ENCODE measurements at places on chromosomes 7 and 10. TPM values are rescaled to one million over a fixed set of nuclear protein-coding genes. Genes with fewer than 3 reads are reported as not detected.

DNA sequence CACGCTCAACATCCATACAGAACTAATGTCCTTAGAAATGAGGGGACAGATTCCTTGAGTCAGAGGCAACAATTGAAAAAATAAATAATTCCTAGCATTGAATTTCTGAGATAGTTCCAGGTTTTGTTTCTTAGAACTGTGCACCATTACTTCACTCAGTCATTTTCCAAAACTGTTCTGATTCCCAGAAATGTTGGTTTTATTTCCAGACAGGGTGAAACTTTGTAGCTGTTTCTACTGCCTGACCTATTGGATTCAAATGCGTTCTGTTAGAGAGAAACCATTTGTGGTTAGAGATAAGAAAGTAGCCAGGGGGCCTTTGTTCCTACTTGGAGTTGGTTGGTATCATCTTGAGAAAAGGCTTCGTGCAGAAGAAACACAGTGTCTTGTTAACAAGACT, 8.1 kb upstream of the DEPP1 start:
- peaks cover 14% of the 10 kb centered on the region for H3K27me3 ChIP-seq
- H3K4me3 ChIP-seq: no peak overlapping the region
- no peak overlapping the region for H3K27ac ChIP-seq
- no peaks in the 10 kb centered on the region for H3K36me3 ChIP-seq
- DNase-seq: no peak

DNA sequence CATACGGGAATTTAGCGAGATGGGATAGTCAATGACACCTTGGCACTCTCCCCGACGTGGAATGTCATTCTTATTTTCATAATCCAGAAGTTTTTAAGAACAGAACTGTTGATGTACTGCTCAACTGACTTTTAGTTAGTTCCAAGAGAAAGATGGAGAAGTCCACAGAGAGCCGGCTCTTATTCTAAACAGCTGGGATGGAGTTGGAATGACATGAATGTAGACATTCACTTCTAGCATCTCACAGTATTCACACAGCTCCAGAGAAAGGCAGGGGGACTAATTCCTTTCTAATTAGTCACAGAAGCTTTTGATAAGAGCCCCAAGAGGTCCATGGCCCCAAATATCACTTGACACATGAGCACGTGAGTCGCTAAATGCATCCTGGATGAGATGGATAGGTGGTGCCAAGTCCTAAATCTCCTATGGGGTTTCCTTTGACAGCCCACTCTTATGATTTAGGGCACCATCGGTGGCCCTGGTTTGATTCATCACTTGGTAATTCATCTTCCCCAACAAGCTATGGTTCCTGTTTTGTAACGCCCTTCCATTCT, 420.3 kb upstream of the AUTS2 start:
- DNase-seq: no peak
- no peak overlapping the region for H3K4me3 ChIP-seq
- H3K4me1 ChIP-seq: peaks cover 24% of the 10 kb centered on the region
- H3K36me3 ChIP-seq: no peaks in the 10 kb centered on the region
- H3K27me3 ChIP-seq: peaks cover 16% of the 10 kb centered on the region
- H3K27ac ChIP-seq: no peak overlapping the region

Gene TMEM176A
- polyA plus RNA-seq: 1.9 TPM

Gene GJD4
- not detected for polyA plus RNA-seq

- no peak overlapping the region for H3K4me3 ChIP-seq
- H3K27me3 ChIP-seq: no peaks in the 10 kb centered on the region
- no peaks in the 10 kb centered on the region for H3K4me1 ChIP-seq
- no peak overlapping the region for H3K27ac ChIP-seq
- peaks cover 5% of the 10 kb centered on the region for H3K36me3 ChIP-seq
Measured at GRCh38 chr7:110801502-110801901, 289.4 kb upstream of the LRRN3 start.

Gene LAMB4
- polyA plus RNA-seq: not detected

DNA sequence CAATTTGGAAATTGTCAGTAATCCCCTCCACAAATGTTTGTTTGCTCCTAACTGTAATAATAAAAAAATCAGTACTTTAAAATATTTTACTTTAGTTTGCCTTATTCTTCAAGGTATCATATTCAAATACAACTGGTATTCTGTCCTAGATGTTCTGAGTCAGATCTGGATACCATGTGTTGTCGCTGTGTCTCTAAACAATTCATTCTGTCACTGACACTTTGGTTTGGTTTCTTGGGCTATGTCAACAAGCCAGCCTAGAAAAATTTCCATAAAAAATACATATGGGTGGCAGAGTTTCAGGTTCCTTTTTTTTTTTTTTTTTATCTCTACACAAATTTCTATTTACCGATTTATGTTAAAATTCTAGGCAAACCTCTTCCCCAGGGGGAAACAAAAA, 33.2 kb upstream of the SEMA3D start:
- H3K27ac ChIP-seq: no peak overlapping the region
- H3K4me1 ChIP-seq: no peaks in the 10 kb centered on the region
- no peaks in the 10 kb centered on the region for H3K27me3 ChIP-seq
- DNase-seq: no peak

GRCh38 chr10:98378722-98379121, 36.3 kb downstream of the PYROXD2 start:
- H3K4me1 ChIP-seq: peaks cover 5% of the 10 kb centered on the region
- H3K4me3 ChIP-seq: no peak overlapping the region
- H3K27me3 ChIP-seq: peaks cover 9% of the 10 kb centered on the region
- no peaks in the 10 kb centered on the region for H3K36me3 ChIP-seq
- DNase-seq: no peak
- peak overlapping the region; percentile 54 for H3K27ac ChIP-seq

GRCh38 chr10:64363687-64364086, 842.5 kb downstream of the REEP3 start:
- H3K36me3 ChIP-seq: no peaks in the 10 kb centered on the region
- no peak for DNase-seq
- no peak overlapping the region for H3K27ac ChIP-seq
- no peaks in the 10 kb centered on the region for H3K4me1 ChIP-seq
- H3K27me3 ChIP-seq: no peaks in the 10 kb centered on the region

- no peak for DNase-seq
- H3K36me3 ChIP-seq: no peaks in the 10 kb centered on the region
- H3K27me3 ChIP-seq: no peaks in the 10 kb centered on the region
- no peak overlapping the region for H3K27ac ChIP-seq
Measured at GRCh38 chr7:81780914-81781693, 11.3 kb upstream of the HGF start.

DNA sequence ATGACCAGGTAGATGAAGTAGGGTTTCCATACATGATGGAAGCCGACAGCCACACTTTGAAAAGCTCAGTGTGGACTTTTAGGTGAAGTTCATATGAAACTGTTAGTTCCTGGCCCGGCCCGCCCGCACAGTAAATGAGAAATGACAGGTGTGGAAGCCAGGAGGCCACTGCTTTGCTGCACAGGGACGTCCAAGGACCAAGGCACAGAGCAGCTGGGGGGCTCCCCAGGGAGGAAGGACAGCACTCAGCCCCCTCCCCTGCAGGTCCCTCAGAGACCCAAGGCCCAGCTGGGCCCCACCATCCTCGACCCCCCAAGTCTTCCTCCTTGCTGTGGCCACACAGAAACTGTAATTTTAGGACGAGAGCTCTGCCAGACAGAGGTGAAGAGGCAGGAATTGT, 219.2 kb downstream of the PTPRN2 start:
- no peak for DNase-seq
- no peaks in the 10 kb centered on the region for H3K36me3 ChIP-seq
- H3K4me3 ChIP-seq: no peak overlapping the region
- H3K4me1 ChIP-seq: no peaks in the 10 kb centered on the region
- no peaks in the 10 kb centered on the region for H3K27me3 ChIP-seq

GRCh38 chr7:64802699-64803098, 8.5 kb downstream of the ZNF138 start:
- DNase-seq: no peak
- no peak overlapping the region for H3K4me3 ChIP-seq
- H3K36me3 ChIP-seq: peaks cover 16% of the 10 kb centered on the region
- no peaks in the 10 kb centered on the region for H3K27me3 ChIP-seq
- peak overlapping the region; percentile 16 for H3K27ac ChIP-seq
- H3K4me1 ChIP-seq: peaks cover 23% of the 10 kb centered on the region

- H3K4me1 ChIP-seq: no peaks in the 10 kb centered on the region
- no peaks in the 10 kb centered on the region for H3K36me3 ChIP-seq
- DNase-seq: no peak
- H3K27ac ChIP-seq: no peak overlapping the region
Measured at GRCh38 chr7:7895754-7896153, 72.8 kb upstream of the GLCCI1 start.

- H3K4me1 ChIP-seq: peaks cover 7% of the 10 kb centered on the region
- no peak overlapping the region for H3K27ac ChIP-seq
- peaks cover 66% of the 10 kb centered on the region for H3K27me3 ChIP-seq
- H3K36me3 ChIP-seq: no peaks in the 10 kb centered on the region
Measured at GRCh38 chr7:29189743-29190201, 4.8 kb upstream of the CHN2 start.

DNA sequence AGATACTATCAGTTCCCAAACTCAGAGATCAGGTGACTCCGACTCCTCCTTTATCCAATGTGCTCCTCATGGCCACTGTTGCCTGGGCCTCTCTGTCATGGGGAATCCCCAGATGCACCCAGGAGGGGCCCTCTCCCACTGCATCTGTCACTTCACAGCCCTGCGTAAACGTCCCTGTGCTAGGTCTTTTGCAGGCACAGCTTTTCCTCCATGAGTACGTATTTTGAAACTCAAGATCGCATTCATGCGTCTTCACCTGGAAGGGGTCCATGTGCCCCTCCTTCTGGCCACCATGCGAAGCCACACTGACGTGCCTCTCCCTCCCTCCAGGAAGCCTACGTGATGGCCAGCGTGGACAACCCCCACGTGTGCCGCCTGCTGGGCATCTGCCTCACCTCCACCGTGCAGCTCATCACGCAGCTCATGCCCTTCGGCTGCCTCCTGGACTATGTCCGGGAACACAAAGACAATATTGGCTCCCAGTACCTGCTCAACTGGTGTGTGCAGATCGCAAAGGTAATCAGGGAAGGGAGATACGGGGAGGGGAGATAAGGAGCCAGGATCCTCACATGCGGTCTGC, 162.2 kb downstream of the EGFR start:
- no peaks in the 10 kb centered on the region for H3K27me3 ChIP-seq
- no peak overlapping the region for H3K4me3 ChIP-seq
- DNase-seq: no peak

DNA sequence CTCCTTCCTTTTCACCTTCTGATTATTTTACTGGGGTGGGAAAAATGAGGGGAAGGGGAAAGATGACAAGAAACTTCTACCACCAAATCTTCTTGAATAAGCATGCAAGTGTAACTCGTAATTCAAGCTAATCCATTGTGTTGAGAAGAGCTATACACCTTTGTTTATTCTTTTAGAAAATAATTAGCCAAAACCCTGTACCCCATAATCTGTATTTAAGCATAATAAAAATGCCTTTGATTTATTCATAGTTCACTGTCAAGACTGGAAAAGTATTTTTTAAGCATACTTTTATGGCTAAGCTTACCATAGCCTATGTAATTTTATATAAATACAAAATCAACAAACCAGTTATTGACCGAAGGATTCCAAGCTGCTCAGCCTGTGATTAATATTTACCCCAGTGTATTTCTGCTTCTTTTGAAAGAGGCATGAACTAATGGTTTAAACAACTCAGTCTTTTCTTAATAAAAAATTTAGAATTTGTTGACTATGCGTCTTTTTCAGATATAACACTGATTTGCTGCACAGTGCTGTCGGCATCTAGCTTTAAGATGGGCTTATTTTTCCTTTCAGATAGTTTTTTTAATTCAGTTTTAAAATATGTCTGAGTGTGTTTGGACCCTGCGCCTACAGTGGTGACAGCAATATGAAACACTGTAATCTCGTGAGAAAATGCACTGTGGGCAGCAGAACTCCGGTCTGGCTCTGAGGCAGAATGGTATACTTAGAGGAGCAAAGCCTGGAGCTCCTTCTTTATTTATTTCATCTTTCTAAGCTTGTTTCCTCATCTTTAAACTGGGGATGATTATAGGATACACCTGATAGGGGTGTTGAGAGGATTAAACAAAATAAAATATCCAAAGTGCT, 238.8 kb upstream of the LRGUK start:
- no peaks in the 10 kb centered on the region for H3K4me1 ChIP-seq
- no peak for DNase-seq
- no peaks in the 10 kb centered on the region for H3K27me3 ChIP-seq
- no peaks in the 10 kb centered on the region for H3K36me3 ChIP-seq
- H3K4me3 ChIP-seq: no peak overlapping the region

Gene SNCG
- polyA plus RNA-seq: not detected

DNA sequence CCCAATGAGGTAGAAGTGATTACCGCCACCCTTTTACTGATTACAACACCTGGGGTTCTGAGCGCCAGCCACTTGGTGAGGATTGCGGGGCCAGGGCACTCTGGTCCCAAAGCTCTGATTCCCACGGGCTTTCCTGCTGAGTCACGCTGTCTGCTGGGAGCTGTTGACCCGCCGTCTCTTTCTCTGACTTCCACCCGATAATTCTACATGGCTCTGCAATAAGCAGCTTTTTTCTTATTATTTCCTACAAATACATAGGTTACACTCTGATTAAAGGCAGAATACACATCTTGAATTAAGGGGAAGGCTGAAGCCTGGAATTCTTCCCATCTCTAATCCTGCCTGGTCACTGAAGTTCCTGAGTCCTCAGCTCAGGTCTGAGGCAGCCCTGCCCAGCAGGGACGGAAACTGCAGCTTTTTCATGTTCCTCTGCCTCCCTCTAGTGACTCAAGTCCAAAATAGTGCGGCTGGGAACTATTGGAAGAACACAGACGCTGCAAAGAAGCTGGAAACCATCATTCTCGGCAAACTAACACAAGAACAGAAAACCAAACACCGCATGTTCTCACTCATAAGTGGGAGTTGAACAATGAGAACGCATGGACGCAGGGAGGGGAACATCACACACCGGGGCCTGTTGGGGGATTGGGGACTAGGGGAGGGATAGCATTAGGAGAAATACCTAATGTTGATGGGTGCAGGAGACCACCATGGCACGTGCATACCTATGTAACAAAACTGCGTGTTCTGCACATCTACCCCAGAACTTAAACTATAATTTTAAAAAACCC, 178.3 kb downstream of the PRKCQ start:
- H3K27me3 ChIP-seq: peaks cover 19% of the 10 kb centered on the region
- H3K4me3 ChIP-seq: no peak overlapping the region
- H3K36me3 ChIP-seq: no peaks in the 10 kb centered on the region

DNA sequence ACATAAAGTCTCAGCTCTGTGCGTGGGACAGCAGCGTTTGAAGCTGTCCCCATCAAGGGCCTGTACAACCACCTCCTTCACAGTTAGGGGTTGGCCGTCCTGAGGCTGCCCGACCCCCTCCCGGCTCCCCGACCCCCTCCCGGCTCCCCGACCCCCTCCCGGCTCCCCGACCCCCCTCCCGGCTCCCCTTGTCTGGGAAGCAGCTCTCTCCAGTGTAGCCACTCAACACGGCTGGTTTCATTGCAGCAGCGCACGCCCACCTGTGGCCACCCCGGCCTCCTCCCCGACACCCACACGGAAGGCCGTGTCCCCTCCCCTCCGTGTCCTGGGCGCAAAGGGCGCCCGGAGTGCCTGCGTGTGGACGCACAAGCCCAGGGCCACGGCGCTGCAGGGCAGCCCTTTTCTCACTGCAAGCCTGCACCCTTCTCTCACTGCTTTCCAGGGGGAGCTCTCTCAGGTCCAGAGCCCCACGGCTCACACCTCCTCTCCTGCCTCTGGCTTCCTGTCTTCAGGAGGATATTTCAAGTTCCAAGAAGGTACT, 20.9 kb upstream of the FAM20C start:
- no peak overlapping the region for H3K27ac ChIP-seq
- no peak for DNase-seq
- H3K4me3 ChIP-seq: no peak overlapping the region

Measured in naive B cell (primary cell).